ENCODE measurements at places on chromosomes 4 and X. TPM values are rescaled to one million over a fixed set of nuclear protein-coding genes. Genes with fewer than 3 reads are reported as not detected.
A peak's percentile ranks its signal among the peaks of the same experiment; 100 is the strongest.

NDNF gene
- not detected for total RNA-seq

DNA sequence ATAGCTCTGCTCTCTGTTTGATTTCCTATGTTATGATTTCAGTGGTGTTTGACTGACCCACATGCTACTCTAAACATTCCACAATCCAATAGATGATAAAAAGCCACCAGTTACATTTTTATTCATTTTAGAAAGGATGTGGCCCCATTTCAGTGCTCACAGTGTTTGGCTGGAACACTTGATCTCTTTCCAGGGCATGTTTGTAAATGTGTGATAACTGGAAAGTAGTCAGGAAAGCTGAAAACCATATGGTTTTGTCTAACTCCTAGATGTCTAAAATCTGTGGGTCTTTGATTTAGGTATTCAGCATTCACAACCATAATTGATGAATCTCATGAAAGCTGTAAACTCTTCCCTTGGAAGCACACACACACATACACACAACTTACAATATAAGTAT, 904.9 kb upstream of the AGA start:
- DNase-seq, result no peak

- no peak for DNase-seq
These were observed 144.0 kb downstream of the FNIP2 start for GRCh38 chr4:158912806-158913205.

DNA sequence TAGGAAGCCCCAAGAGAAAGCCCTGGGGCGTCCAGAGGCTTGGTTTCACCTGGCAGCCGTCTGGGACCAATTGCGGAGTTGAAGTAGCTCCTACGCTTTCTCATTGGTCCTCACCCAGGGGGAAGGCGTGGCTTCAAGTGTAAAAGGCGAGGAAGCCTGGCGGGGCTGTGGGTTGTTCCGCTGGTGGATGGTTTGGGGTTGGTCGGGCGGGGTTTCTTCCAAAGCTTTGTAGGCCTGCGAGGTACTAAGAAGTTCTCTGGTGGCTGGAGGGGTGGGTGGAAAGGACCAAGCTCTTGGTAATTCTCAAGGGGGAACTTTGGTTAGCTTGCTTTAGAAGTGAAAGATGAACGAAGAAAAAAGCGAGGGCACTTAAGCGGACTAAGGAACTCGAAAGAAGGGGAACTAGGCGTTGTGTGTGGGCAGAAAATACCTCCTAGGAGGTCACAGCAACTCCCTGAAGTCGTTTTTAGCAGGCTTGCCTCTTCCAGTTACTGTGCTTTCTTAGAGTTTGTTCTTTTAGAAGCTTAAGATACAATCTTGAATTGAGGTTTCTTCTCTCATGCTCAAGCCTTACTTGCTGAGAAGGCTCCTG, 36.6 kb downstream of the CCNG2 start:
- DNase-seq, result peak; percentile 80

DNA sequence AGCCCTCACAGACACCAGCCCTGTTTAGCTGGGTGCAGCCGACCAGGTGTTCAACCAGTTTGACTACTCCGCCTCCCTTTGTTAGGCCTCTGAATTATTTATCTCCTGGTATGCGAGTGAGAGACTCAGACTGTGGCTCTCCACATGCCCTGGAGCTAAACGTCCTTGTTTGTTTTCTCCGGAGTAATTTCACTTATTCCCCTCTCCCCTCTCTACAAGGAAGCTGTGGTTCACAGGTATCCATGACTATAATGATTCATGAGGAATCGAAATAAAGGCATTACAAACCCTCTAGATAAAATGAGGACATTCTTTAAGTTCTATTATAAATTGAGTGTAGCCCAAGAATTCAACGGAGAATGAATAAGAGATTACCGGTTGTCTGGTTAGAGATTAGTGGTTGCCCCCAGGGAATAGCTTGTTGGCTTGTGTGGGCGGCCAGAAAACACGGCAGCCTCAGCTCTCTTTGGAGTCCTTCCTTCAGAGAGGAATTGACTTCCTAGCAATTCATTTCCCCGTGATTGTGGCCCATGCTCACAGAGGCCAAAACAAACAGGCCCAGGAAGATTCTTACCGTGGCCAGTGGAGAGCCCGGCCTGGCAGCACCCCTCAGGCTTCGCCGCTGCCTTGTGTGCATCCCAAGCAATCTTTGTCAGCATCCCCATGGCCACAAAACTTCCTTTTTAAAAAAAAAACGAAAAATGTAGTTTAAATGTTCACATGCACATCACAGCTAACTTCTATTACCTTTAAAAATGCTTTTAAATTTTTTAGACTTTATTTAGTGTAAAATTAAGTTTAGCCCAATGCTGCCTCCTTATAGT, 60.2 kb upstream of the CBR4 start:
- DNase-seq, result no peak

All from natural killer cell treated with Interleukin-12 subunit alpha and Interleukin-12 subunit beta and Interleukin-15 and Interleukin-18, amount 100 ng/mL, for 72 hours (primary cell).